RWPE2 (cell line): ENCODE measurements at places on chromosomes 3 and 15.
A peak's percentile ranks its signal among the peaks of the same experiment; 100 is the strongest.

- no peaks in the 10 kb centered on the region for H3K36me3 ChIP-seq
- H3K4me3 ChIP-seq, result no peak overlapping the region
- H3K4me1 ChIP-seq, result no peaks in the 10 kb centered on the region
- H3K27ac ChIP-seq, result no peak overlapping the region
Observed at GRCh38 chr3:14812196-14812790, 6.5 kb upstream of the FGD5 start.

- peaks cover 92% of the 10 kb centered on the region for H3K36me3 ChIP-seq
- H3K4me1 ChIP-seq, result peaks cover 3% of the 10 kb centered on the region
- no peak overlapping the region for H3K4me3 ChIP-seq
- H3K27me3 ChIP-seq, result no peaks in the 10 kb centered on the region
- no peak for DNase-seq
Observed at GRCh38 chr3:196072313-196072712, 9.6 kb downstream of the TFRC start.

DNA sequence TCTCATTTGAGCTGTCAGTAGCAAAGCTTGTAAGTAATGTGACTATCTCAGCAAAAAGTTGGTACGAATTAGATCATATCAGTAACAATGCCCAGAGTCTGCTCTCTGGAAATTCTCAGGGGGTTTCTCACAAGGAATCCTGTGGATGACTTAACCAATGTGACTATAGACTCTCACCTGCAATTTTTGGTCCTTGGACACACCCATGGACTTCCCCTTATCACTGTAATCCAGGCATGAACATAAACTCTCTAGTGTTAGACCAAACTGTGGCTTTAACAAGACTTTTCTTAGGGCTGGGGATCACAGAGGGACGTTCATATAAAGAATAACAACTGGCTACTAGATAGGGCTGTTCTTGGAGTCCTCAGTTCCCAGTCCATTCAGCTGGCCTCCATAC lies 3.9 kb upstream of the ZNF80 start:
- no peaks in the 10 kb centered on the region for H3K4me1 ChIP-seq
- DNase-seq, result no peak
- no peak overlapping the region for H3K4me3 ChIP-seq

GRCh38 chr15:67900621-67901147 lies 60.8 kb upstream of the RNU6-1 start:
- H3K27ac ChIP-seq, result no peak overlapping the region
- DNase-seq, result no peak
- no peak overlapping the region for H3K4me3 ChIP-seq
- H3K4me1 ChIP-seq, result no peaks in the 10 kb centered on the region
- H3K27me3 ChIP-seq, result no peaks in the 10 kb centered on the region

GRCh38 chr3:175001091-175001490 lies 142.0 kb downstream of the NAALADL2 start:
- H3K27ac ChIP-seq, result no peak overlapping the region
- DNase-seq, result no peak
- no peaks in the 10 kb centered on the region for H3K36me3 ChIP-seq
- H3K4me3 ChIP-seq, result no peak overlapping the region
- H3K27me3 ChIP-seq, result no peaks in the 10 kb centered on the region
- no peaks in the 10 kb centered on the region for H3K4me1 ChIP-seq

- H3K36me3 ChIP-seq, result no peaks in the 10 kb centered on the region
- H3K27me3 ChIP-seq, result no peaks in the 10 kb centered on the region
- DNase-seq, result no peak
- H3K27ac ChIP-seq, result peak overlapping the region; percentile 85
- peak overlapping the region; percentile 89 for H3K4me3 ChIP-seq
Observed at GRCh38 chr15:80060356-80061006, 1.0 kb downstream of the ZFAND6 start.

DNA sequence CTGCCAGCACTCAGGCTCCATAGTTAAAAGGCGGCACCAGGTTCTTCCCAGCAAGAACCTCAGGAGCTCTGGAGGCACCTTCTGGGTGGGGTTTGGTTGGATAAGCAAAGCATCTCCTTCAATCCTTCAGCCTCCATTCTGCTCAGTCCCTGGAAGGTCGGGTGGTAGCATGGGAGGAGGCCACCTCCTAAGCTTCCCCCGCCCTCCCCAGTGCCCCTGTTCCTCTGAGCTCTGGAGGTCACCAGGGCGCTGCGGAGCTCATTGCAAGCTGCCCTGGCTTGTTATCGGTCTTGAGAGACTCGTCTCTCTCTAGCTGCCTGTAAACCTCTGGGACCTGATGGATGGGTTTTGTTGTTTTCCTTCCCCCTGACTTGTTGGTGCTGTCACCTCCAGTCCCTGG lies 124.8 kb downstream of the RPLP1 start:
- peaks cover 17% of the 10 kb centered on the region for H3K4me1 ChIP-seq
- H3K4me3 ChIP-seq, result no peak overlapping the region
- DNase-seq, result no peak
- no peaks in the 10 kb centered on the region for H3K27me3 ChIP-seq
- no peak overlapping the region for H3K27ac ChIP-seq
- H3K36me3 ChIP-seq, result no peaks in the 10 kb centered on the region

DNA sequence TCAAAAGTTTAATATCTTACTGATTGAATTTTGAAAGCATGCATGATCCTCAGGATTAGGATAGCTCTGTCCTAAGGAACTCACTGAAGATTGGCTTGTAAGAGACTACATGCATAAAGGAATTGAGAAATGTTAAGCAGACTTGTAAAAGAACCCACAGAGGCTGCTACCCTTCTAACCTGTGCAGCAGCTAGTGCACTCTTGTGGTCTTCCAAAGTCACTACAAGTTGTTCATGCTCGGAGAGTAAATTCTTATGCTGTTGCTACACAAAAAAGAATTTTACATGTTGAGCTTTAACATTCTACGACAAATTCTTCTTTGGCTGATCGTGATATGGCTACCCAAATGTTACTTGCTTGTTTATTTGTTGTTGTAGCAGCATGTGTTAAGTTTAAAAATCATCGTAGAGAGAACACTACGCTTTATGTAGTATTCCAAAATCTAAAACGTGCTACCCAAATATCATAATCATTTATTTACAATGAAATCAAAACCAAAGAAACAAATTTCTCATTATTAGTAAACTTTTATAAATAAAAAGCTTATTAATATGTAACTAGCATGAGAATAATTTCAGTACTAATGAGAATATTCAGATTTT lies 55.0 kb downstream of the GOLIM4 start:
- no peak for DNase-seq
- no peaks in the 10 kb centered on the region for H3K27me3 ChIP-seq
- H3K36me3 ChIP-seq, result peaks cover 31% of the 10 kb centered on the region
- H3K4me3 ChIP-seq, result no peak overlapping the region
- H3K27ac ChIP-seq, result no peak overlapping the region
